ENCODE measurements at places on chromosomes 6 and 20. TPM values are rescaled to one million over a fixed set of nuclear protein-coding genes. Genes with fewer than 3 reads are reported as not detected.

GRCh38 chr6:138264372-138264880 is 46.1 kb upstream of the PBOV1 start:
- DNase-seq, result no peak

DNA sequence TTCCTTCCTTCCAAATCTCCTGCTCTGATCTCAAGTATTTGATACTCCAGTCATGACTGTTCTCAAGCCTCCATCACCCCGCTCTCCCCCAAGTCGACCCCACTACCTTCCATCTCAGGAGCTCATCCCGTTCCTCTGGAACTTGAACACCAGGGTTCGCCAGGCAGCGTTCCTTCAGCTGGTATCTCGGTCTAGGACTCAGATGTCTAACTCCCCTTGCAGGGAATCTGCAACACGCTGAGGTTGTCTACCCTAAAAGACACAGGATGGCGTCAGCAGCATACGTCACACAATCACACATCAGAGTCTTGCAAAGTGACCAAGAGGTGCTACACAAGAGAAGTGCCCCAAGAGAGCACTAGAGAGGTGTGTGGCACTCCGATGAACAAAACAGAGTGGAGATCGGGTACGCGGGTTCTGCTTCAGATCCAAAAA is 706 bp downstream of the ZNF184 start:
- peak; percentile 64 for DNase-seq

- no peak for DNase-seq
These were observed 973 bp downstream of the TRIM38 start for GRCh38 chr6:25963426-25964123.

DNA sequence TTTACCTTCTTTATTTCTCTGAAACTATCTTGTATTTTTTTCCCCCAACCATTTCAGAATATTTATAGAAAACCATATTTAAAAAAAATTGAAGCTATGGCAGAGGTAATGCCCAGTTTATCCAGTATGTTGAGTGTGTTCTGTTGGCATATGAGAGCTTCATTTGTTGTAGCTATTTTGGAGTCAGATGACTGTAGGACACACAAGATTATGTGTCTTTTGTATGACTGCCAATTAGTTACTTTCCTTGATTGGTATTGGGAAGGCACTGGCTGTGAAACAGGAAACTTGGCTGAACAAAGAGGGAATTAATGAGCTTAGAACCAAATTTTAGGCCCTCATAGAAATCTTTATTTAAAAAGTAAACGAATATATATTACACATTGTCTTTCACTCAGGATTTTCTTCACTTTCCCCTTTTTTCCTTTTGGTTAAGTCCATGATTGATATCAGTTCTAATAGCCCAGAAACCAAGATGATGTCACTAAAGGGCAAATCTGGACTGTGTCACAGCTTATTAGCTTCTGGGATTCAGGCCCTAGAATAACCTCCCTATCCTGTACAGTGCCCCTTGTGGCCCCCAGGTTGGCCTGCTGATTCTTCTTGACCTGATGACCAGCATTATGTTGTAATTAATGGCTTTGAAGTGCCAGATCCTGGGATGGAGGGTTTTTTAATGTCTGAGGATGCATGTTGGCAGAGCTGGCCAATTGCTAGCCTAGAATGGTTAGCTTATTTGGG is 10.1 kb downstream of the CDC5L start:
- DNase-seq, result no peak

- no peak for DNase-seq
These were observed 51.1 kb downstream of the FGD2 start for GRCh38 chr6:37056439-37057127.

DNA sequence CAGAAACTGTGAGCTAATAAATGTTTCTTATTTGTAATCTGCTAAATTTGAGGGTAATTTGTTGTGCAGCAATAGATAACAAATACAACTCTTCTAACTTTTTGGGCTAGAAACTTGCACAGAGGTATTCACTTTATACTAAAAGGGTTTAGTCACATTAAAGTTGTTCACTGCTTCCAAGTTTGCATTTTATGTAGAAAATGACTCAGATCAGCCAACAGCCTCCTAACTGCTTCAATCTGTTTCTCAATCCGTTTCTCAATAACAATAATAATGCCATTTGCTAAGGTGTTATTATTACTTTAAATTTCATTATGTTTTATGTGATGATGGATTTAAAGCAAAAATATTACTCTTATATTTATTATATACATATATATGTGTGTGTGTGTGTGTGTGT is 213.9 kb downstream of the CENPW start:
- DNase-seq, result no peak

DNA sequence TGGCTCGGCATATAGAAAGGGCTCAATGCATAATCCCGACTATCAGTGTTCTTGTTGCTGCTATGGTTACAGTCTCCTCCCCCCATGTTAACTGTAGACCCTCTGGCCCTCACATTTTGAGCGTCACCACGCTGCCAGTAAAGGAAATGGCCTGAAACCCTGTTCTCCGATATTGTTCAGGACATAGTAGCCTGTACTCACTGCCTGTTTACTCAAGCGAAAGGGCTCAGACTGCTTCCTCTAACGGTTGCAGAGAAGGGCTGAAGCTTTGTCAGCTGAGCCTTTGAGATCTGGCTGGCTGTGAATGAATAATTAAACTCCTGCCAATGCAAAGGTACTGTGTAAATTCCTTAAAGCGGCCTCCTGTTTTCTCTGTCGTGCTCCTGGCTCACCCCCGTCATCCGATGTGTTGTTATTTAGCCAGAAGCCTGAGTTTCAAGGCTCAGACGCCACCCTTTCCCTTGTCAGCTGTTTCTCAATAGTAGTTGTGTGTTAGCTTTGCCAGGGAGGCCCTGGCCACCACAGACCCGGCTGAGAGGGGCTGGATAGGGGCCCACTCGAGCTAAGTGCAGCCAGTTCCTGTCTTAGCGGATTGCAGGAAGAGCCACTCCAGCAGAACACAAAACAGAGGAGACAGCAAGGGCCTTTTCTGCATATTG is 31.2 kb upstream of the RALGAPA2 start:
- DNase-seq, result peak; percentile 89

GRCh38 chr6:105994118-105994590 is 92.0 kb upstream of the PRDM1 start:
- DNase-seq, result peak; percentile 72

RHAG gene
- 0.76 TPM for total RNA-seq
